Left forelimb (tissue), 1 donor: ENCODE measurements at places on chromosomes 13 and 19.

DNA sequence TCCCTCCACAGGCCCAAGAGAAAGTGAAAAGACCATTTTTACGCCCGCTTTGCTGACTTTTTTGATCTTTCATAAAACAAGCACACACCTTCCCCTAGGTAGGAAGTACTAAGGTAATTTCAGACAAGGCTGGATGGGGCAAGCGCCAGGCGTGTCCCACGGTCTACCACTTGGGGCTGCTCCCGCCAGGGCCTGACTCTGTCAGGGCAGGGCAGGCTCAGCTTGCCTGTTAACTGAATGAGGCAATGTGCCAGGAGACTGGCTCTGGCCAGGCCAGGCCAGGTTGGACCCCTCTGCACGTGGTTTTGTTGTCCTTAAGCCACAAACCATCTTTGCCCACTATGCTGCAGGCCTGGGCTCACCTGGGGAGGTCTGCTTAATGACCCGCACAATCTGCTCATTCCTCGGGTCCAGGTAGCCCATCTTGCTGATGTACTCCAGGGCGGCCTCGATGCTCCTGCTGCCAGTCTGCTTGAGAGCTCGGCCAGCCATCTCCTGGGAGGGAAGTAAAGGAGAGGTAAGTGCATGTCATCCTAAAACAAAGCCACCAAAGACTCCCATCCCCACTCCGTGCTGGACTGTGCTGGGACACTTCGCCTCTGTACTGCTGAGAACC, 70.4 kb downstream of the LATS2 start:
- no peak for DNase-seq

DNA sequence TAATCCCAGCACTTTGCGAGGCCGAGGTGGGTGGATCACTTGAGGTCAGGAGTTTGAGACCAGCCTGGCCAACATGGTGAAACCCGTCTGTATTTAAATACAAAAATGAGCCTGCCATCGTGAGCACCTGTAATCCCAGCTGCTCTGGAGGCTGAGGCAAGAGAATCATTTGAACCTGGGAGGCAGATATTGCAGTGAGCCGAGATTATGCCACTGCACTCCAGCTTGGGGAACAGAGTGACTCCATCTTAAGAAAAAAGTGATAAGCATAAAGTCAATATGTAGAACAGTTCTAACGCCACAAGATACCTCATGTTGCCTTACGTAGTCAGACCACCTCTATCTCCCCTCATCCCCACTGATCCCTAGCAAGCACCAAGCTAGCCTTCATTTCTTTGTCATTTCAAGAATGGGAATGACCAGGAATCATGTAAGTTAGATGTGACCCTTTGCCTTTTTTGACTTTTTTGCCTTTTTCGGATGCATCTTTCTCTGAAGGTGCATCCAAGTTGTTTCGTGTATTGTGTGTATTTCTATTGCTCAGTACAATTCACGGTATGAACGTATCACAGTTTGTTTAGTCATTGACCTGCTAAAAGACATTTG, 6.4 kb downstream of the RPL21 start:
- no peak for DNase-seq

DNA sequence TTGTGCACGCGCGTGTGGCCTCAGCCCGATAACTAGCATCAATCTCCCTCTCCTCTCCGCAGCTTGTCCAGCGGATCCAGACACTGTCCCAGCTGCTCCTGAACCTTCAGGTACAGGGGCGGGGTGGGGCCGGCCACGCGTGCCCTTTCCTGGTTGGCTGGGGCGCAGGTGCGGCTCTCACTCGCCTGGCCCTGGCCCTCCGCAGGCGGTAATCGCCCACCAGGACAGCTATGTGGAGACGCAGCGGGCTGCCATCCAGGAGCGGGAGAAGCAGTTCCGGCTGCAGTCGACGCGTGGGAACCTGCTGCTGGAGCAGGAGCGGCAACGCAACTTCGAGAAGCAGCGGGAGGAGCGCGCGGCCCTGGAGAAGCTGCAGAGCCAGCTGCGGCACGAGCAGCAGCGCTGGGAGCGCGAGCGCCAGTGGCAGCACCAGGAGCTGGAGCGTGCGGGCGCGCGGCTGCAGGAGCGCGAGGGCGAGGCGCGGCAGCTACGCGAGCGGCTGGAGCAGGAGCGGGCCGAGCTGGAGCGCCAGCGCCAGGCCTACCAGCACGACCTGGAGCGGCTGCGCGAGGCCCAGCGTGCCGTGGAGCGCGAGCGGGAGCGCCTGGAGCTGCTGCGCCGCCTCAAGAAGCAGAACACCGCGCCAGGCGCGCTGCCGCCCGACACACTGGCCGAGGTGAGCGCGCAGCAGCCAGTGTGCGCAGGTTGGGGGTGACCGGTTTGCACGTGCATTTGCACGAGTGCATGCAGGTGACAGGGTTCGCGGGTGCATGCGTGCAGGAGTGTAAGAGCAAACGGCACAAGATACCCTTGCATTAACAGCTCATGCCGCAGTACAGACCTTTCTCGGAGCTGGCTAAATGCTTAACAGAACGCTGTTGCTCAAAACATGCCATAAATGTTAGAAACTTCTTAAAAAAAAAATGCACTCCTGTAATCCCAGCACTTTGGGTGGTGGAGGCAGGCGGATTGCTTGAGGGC, 21.5 kb downstream of the PEX11G start:
- no peak for DNase-seq

GRCh38 chr13:68076046-68076445, 845.9 kb upstream of the PCDH9 start:
- no peak for DNase-seq

- DNase-seq, result no peak
Measured at GRCh38 chr19:6034512-6034911, 56.6 kb upstream of the RANBP3 start.

DNA sequence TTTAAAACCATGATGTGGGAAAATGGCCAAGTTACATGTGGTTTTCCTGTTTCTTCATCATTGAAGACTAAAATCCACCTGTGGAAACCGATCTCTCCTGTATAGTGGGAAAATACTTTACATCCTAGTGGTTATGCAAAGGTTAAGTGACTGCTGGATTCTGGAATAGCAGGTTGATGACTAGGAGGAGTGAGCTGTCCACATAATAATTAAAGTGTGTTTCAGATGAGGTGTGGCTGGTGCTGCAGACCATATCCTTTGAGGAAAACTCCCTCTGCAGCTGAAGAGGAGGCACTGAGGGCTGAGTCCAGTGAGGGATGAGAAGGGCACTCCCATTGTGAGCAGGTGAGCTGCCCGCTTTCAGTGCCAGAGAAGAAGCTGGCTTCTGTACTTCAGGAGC, 43.2 kb downstream of the DCLK1 start:
- no peak for DNase-seq

- no peak for DNase-seq
Measured at GRCh38 chr19:11223200-11223599, 16.2 kb upstream of the ANGPTL8 start.

DNA sequence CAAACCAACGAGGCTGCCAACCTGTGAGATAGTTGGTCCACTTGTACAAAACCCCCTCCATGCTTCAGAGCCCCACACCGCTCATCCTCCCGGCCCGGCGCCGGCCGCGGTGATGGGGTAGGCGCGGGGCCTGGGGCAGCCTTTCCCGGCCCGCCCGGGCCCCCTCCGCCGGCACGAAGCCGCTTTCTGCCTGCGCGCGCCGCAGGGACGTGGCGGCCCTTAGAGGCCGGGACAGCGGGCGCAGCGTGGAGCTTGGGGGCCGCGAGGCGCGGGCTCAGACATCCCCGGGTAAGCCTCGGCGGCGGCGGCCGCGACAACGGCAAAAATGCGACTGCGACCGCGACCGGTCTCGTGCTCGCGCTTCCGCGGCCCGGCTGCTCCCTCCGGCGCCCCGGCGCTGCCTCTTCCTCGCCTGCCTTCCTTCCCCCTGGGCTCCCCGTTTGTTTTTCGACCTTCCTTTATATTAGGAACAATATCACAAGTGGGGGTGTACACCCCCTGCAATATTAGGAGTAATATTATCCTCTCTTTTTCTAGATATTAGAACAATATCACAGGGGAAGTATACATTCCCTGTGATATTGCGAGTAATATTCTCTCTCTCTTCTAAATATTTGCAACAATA, 53.9 kb upstream of the CEACAM21 start:
- DNase-seq, result no peak

DNA sequence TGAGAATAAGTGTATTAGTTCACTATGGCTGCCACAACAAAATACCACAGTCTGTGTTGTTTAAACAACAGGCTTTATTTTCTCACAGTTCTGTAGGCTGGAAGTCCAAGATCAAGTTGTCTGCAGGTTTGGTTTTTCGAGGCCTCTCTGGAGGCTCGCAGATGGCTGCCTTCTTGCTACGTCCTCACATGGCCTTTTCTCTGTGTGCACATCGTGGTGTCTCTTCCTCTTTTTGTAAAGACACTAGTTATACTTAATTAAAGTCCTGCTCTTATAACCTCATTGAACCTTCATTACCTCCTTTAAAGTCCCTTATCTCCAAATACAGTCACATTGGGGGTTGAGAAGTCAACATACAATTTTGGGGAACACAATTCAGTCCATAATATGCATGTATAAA, 10.6 kb downstream of the CSNK1A1L start:
- no peak for DNase-seq

DNA sequence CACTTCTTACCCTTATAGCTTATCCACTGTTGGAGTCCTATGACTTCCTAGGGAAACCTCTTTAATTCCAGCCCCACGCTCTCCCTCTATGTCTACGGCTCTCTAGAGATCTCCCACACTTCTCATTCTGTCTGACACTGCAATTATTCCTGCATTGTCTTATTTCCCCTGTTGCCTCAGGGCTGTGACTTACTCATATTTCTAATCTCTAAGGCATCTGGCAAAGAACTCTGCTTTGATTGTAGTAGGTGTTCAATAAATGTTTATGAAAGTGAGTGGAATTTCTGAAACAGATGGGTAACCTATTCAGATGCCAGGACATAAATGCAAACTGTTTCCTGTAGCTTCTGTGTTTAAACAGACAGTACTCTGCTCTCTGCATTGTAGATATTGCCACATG, 102.4 kb upstream of the SERTM1 start:
- DNase-seq, result no peak

GRCh38 chr13:43537124-43537523, 249.6 kb downstream of the ENOX1 start:
- no peak for DNase-seq

DNA sequence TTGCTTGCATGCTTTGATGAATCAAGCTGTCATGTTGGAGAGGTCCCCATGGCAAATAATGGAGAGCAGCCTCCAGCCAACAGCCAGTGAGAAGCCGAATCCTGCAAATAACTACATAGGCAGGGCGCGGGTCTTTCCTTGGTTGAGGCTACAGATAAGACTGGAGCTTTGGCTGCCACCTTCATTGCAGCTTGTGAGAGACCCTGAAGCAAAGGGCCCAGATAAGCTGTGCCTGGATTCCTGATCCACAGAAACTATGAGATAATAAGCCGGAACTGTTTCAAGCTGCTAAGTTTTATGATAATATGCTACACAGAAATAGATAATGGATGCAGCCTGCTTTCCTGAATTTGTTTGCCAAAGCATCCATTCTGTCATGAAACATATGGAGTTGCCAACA, 257.0 kb downstream of the HS6ST3 start:
- no peak for DNase-seq

- no peak for DNase-seq
Measured at GRCh38 chr19:38076337-38076736, 147.7 kb downstream of the DPF1 start.

DNA sequence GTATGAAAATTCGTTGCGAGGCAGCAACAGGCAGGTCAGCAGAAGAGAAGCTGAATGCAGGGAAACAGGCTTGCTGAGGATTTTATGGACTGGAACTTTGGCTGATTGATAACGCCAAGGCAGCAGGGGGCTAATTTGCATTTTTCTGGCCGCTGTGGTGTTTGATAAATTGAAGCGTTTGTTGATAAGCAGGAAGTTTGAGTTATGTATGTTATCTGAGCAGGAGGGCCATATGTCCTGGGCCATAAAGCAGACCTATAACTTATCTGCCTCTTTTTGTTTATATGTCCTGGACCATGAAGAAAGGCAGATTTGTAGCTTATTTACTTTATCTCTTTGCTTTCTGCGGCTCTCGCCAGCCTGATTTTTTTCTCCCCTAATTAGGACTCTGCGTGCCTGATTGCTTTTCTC, 65.9 kb downstream of the ZNF627 start:
- DNase-seq, result no peak

DNA sequence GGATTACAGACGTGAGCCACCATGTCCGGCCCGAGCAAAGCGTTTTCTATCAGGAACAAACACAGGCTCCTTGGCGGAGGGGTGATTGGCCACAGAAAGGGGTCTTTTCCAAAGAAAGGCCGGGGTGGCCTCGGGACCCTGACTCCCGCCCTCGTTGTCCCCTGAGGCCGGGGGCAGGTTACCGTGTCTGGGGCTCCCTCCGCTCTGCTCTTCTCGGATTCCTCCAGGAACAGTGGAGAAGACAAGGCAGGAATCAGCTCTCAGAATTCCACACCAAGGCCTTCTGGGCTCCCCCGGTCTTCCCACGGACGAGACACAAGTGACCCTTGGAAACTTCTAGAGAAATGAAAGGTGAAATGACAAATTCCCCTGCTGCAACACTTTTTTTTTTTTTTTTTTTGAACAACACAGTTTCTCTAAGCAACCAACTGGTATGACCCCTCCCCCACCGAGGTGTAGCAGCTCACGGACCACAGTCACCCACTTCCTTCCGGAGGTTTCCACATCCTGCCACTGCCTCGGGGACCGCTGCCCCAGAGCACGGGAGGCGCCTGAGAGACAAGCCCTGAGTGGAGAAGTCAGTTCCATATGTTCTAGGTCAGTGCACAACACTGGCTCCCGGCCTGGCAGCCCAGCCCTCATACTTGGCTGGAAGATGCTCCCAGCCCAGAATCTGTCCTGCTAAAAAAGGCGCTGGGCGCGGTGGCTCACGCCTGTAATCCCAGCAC, 11.0 kb downstream of the MOB3A start:
- no peak for DNase-seq

- DNase-seq, result no peak
Measured at GRCh38 chr13:103097366-103097928, 31.2 kb upstream of the SLC10A2 start.

DNA sequence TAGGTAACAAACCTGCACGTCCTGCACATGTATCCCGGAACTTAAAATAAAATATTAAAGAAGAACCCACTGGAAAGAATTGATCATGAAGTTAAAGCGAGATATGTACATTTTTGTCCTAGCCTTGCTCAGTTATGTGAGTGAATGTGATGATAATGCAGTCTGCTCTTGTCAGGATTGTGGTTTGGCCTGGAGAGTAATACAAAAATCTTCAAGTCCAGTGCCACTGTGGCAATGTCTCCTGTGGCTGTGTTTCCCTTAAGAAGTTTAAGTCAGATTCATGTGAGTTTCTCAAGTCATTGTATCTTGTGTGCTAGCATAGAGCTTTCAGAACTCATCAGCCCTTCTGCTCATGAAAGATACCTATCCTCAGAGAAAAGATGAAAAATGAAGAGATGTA, 18.0 kb upstream of the ITGBL1 start:
- DNase-seq, result no peak

- no peak for DNase-seq
Measured at GRCh38 chr19:41324921-41325639, 15.1 kb downstream of the CCDC97 start.

GRCh38 chr19:9324584-9324962, 594 bp downstream of the ZNF559 start:
- DNase-seq, result no peak

DNA sequence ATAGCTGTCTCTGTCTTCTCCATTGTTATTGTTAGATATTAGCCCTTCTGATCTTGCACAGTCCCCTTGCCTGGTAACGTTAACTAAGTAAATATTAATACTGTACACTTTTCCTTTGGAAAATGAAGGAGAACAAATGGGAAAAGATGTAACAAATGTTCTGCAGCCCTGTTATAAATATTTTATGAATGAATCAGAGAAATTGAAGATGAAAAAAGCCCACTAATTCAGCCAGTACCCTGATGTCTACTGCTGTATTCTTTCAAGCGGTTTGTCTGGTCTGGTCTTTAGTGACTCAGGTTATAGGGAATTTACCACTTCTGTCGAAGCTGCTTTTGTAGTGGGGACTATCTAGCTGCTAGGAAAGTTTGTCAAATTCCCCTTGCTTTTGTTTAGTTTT, 121.0 kb downstream of the COG6 start:
- DNase-seq, result no peak
